ENCODE measurements at places on chromosomes 16 and 17. TPM values are rescaled to one million over a fixed set of nuclear protein-coding genes. Genes with fewer than 3 reads are reported as not detected.

The ZNF768 gene
- 8.3 TPM for total RNA-seq

The LGALS9B gene
- total RNA-seq: not detected

The HS3ST4 gene
- not detected for total RNA-seq

The PDE6G gene
- total RNA-seq: 11.4 TPM

The HS3ST3B1 gene
- total RNA-seq: 5.1 TPM

The MYH1 gene
- not detected for total RNA-seq

The KRT16 gene
- total RNA-seq: not detected

The TOM1L1 gene
- total RNA-seq: not detected

The CSF3 gene
- not detected for total RNA-seq

Measured in activated CD8-positive, alpha-beta T cell treated with anti-CD3 and anti-CD28 coated beads for 36 hours (primary cell).